NCI-H774 (cell line): ENCODE measurements at places on chromosomes 16 and 17.

DNA sequence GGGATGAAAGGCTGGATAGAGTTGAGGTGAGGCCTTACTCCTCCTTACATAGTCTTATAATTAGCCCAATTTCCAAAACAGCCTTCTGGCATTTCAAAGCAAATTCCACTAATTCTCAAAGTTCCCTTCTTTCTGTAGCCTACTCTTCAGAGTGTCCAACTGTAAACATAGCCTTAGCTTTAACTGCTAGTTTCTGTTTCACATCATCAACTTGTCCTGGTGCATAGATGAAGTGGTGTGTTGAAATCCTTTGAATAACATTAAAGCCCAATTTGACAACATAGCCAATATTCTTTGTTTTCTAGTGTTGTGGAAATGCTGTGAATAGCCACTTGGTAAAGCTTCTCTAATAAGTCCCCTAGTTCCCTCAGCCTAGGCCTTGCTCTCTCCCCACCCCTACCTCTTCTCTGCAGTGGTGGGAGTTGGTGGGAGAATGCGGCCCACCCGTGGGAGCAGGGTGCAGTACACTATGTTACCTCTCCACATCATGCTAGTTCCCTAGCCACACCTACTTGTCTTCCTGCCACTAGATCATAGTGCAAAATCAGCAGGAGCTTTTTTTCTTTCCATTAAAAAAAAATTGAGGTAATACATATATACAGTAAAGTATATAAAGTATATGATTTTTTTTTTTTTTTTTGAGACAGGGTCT lies 127.0 kb upstream of the HAS3 start:
- DNase-seq, result no peak

- no peak for DNase-seq
Measured at GRCh38 chr16:81071805-81072204, 5.2 kb downstream of the C16orf46 start.

DNA sequence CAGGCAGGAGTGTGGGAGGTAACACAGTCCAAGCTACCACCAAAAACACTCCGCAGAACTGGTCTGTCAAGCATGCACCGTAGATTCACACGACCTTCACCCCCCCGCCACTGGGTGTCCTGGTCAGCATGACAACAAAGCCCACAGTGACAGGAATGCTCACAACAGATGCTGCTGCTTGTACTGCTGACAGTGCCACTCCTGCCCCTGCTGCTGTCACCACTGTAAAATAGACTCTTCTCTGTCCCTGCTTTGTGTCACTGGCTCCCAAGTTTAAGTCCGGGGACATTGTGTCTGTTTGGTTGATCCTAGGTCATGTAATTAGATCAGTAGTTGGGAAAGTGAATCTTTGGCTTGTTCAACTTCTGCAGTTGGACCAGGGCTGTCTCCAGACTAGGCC lies 7.0 kb upstream of the ODF4 start:
- DNase-seq, result no peak

DNA sequence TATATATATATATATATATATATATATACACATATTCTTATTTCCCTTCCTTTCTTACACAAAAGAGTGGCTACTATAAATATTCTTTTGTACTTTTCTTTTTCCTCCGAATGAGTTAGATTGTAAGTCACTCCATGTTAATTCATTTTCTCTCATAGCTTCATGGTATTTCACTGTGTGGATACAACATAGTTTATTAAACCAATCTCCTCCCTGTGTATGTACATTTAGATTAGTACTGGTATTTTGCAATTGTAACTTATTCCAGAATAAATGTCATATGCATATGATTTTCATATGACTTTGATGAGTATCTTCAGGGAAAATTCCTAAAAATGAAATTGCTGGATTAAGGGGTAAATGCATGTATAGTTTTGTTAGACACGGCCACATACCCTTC lies 20.0 kb upstream of the FA2H start:
- no peak for DNase-seq

DNA sequence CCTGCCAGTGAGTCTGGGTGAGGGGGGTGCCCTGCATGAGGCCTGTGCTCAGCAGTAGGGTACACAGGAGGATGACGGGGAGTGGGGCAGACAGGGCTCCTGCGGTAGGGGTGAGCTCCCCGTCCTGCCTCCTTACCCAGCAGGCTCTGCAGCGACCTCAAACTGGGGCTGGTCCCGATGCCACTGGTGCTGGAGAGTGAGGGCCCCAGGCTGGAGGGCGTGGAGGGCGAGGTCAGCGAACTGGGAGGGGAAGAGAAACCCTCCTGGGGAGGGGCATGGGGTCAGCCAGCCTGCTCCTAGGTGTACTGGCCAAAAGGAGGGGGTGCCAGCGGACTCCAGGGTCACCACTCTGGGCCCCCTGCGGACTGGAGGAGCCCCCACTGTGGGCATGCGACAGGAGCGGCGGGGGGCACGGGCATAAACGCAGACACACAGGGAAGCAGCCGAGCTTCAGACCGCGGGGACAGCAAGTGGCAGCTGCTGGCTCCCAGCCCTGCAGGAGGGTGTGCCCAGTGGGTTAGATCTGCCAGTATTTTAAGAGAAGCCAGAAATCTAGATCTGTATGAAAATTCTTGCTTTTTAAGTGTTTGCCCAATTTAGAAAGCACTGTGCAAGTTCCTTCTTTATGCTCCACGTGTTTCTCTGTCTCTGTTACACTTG lies 9.0 kb upstream of the VASN start:
- no peak for DNase-seq

GRCh38 chr17:5234645-5235576 lies at the start of gene SCIMP:
TSS of gene SCIMP (minus strand) at chr17:5234860. CDS start at chr17:5234755, 105 bp downstream.
- DNase-seq, result no peak

DNA sequence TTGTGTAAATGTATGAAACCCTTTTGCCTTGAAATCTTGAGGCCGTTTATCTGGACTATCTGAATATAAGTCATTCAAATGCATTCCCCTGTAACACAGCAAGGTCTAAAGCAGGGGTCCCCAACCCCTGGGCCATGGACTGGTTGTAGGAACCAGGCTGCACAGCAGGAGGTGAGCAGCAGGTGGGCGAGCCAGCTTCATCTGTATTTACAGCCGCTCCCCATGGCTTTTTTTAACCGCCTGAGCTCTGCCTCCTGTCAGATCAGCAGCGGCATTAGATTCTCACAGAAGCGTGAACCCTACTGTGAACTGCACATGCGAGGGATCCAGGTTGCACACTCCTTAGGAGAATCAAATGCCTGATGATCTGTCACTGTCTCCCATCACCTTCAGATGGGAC lies 24.1 kb downstream of the DNAH3 start:
- no peak for DNase-seq
